Kidney capillary endothelial cell (primary cell): ENCODE measurements at places on chromosomes 16 and 17.

DNA sequence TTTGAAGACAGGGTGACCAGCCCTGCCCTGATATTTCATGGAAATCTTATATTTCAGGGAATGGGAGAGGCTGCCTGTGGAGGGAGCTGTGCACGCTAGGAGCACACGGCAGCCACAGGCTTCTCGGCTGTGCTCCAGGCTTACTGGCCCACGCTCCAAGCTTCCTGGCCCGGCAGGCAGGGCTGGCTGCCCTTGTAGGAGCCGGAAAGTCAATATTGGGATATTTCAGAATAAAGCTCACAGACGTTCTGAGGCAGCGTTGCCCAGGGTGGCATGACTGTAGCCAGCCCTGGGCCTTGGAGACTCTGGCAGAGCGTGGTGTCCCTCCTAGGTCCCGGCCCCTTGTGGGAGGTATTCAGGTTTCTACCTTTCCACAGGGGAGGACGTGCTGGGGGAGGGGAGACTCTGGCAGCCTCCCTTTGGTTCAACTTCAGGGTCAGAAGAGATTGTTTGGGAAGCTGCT, 95.6 kb downstream of the NPIPB11 start:
- DNase-seq: no peak

GRCh38 chr17:67836205-67836987, 11.1 kb downstream of the BPTF start:
- no peak for DNase-seq

DNA sequence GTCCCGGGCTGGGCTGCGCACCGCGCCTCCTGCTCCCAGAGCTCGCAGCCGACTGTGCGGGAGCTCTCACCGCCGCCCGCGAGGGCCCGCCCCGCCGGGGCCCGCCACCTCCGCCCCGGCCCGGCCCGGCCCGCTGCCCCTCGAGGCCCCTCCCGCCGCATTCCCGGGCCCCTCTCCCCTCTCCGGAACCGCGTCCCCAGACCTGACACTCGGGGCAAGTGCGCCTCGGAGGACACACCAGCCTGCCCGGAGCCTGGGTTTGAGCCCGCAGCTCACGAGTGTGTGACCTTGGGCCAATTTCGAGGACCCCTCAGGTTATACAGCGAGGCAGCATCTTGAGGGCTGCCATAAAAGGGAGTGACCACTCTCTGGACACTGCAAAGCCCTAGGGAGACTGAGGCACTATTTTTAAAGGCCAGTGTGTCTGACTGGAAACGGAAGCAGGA, 2.0 kb upstream of the GRIN2C start:
- DNase-seq: no peak

DNA sequence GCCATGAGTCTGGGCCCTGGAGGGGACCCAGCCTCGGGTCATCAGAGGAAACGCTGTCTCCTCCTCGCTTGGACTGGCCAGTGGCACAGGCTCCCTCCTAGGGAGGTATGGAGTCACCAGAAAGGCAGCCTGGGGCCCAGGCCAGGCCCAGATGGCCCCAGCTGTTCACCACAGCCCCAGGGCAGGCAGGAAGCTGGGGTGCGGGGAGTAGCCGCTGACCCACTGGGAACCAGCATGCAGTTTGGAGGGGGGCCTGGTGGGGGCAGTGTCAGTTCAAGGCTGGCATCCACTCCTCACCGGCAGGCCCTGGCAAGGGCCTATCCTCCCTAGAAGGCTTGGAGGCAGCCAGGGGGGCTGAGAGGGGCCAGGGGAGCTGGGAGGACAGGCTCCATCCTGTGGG, 48.8 kb downstream of the SDK2 start:
- no peak for DNase-seq

- no peak for DNase-seq
These were observed 720 bp upstream of the ZPBP2 start for GRCh38 chr17:39867084-39867879.

DNA sequence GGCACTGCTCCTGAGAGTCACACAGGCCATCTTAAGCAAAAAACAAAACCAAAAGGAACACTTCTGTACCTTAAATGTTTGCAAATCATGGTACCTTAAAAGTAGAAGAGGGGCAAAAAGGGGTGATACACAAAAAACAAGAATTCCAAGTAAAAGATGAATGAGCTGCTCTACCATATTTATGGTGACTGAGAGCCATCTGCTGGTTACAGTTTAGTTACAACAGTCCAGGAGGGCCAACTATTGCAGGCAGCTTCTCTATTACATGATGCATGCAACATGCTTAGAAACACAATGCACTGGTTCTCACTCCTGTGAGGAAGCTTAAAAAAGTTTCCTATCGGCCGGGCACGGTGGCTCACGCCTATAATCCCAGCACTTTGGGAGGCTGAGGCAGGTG, 53.5 kb downstream of the STX8 start:
- DNase-seq: peak; percentile 29

DNA sequence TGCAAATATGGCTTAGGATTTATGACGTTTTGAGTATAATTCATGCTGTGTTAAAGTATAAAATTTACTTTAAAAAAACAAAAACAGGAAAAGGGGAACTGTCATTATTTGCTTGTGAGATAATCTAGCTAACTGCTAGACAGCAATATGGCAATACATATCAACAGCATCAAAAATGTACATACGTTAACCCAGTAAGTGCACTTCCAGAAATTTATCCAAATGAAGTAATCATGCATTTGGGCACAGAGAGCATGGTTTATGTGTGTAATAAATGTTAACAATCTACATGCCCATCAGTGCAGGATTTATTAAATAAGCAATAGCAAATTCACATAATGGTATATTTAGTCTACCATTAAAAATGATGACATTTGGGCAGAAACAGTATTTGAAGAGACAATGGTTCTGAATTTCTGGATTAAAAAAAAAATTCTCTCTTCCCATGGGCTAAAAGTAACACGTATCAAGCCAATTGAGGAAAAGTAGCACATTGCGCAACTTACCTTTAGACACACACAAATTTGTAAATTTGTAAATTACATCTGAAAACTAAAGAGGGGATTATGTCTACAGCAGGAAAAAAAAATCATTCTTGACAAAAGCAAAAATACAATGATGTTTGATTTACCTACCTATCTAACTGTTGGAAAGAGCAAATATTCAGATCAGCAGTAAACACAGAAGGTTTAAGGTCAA, 80.2 kb downstream of the CACNG1 start:
- DNase-seq: no peak

DNA sequence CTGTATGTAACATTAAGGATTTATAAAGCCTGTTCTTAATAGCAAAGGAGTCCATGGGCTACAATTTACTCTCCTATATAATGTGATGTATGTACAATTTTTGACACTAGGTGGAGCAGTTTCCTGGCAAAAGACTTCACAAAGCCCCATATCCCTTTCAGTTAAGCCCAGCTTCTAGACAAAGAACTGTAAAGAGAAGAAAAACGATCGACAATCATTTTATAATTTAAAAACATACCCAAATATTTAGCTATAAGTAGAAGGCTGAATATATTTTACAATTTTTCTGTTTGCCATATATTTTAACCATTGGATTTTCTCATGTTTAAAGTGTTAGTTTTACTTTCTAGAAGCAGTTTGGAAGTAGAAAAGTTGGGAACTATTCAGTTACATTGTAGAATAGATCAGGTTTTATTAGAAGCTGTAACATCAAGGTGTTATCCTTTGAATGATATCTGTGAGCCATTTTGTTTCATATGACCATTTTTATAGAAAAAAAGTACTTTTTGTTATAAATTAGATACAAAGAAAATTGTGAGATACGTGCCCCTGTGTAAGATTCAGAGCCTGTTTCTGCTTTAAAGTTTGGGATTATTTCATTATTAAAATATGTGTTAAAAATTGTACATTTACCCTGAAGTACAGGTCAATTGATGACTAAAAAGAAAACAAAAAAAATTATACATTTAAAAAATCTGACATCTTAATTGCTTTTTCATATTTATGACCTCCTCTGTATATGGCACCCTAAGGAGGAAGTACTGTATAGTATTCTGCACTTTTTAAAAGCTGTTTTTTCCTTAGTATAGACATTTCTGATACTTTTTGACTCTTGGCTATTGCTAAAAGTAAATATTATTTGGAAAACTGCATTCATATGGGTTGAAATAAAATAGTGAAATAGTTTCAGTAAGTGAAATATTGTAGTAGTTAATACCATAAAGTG, 46.3 kb downstream of the VMP1 start:
- DNase-seq: peak; percentile 93

GRCh38 chr16:31061126-31061812, 12.8 kb downstream of the ZNF668 start:
- DNase-seq: no peak

GRCh38 chr16:49121636-49122035, 160.0 kb downstream of the CBLN1 start:
- DNase-seq: no peak

DNA sequence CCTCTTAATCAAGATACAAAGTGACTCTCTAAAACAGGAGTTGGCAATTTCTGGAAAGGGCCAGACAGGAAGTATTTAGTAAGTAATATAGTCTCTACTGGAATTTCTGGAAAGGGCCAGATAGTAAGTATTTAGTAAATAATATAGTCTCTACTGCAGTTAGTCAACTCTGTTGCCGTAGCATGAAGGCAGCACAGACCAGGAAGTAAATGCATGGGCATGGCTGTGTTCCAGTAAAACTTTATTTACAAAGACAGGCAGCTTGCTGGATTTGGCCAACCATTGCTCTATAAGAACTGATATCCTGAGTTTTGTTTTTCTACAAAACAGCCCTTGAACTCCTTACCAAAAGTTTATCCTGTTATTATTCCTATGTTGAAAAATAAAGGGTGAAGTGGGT, 16.9 kb downstream of the LDAF1 start:
- DNase-seq: no peak

- DNase-seq: no peak
These were observed 66.1 kb upstream of the SMURF2 start for GRCh38 chr17:64728041-64728695.

DNA sequence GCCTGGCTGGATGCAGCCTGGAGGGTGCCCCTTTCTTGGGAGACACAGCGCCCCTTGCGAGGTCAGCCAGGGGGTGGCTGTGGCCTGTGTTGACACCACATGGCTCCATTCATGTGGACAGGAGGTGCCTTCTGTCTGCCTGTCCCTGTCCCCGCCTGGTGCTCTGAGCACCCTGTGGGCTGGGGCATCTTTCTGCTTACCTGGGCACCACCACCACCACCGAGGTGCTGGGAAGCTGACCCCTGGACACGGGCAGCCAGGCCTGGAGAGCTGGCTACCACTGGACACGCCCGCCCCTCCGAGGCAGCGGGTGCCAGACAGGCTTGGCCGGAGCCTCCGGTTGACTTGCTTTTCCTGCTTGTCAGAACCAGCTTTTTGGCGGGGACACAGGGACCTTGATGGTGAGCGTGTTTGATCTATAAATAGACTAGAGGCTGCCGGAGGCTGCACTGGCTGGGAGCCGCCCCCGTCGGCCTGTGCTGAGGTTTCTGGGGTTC, 121.3 kb upstream of the GSE1 start:
- DNase-seq: no peak
